Activated CD8-positive, alpha-beta T cell treated with anti-CD3 and anti-CD28 coated beads for 36 hours (primary cell): ENCODE measurements at places on chromosomes 4 and X. TPM values are rescaled to one million over a fixed set of nuclear protein-coding genes. Genes with fewer than 3 reads are reported as not detected.

DNA sequence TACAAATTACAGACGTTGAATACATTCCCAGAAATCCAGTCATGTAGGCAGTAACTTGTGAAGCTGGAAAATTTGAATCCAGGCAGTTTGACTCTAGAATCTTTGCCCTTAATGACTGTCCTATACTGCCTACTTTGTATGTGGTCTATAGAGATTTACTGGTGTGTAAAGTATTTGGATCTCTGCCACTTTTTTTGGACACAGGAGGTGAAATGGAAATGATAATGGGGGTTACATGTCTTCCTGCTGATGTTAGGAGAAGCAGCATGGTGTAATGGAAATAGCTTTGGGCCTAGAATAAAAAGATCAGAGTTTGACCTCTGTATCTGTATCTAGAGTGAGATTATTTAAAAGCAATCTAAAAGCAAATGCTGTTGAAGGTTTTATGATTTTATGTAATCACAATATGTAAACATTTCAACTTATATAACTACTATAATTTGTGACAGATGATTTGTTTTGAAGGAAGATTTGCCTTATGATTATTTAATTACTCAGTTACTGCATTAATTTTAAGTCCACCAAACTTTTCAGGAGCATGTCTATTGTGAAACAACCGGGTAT is 3.3 kb downstream of the COL4A5 start:
- no peak for DNase-seq

- DNase-seq, result no peak
These were observed 1039.3 kb downstream of the STPG2 start for GRCh38 chr4:97104006-97104405.

GRCh38 chrX:15947648-15948317 is 93.2 kb upstream of the AP1S2 start:
- no peak for DNase-seq

Gene RELL1
- 15.3 TPM for total RNA-seq

GRCh38 chrX:18981124-18981807 is 2.6 kb downstream of the PHKA2 start:
- DNase-seq, result no peak

DNA sequence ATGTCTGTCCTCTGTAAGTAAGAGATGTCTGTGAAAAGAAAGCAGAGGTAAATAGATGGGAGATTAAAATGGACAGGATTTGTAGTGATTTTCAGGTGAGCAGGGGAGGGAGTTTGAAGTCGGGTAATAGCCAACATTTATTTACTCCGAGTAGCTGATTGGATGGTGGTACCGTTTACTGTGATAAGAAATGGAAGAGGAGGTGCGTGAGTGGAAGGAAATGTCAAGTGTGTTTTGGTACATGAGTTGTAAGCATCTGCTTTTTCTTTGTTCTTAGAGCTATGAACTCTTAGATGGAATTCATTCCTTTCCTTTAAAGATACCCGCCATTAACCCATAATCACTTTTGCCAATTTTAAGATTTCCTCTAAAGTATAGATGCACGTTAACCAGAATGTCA is 45.5 kb downstream of the SGMS2 start:
- DNase-seq, result no peak

GRCh38 chr4:6190486-6190885 is 9.9 kb downstream of the JAKMIP1 start:
- no peak for DNase-seq

Gene USP17L26
- not detected for total RNA-seq

GRCh38 chrX:99752776-99753175 is 657.3 kb downstream of the PCDH19 start:
- DNase-seq, result no peak

Gene TCEAL2
- total RNA-seq, result not detected

Gene GPR82
- total RNA-seq, result 0.38 TPM

DNA sequence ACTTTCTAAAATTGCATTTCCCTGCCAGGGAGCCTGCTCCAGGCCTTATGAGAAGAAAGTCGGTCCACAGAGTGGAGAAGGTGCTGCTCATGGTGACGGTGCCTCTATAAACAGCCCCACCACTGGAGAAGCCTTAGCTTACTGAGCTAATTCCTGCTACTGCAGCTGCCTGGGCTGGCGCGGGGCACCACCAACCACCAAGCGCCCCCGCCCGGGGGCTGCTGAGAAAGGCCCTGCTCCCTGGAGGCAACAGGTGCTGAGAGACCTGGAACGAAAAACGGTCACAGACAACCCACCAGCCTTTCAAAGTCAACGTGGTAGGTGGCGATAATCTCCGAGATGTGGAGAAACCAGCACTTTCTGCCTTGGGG is 2.9 kb downstream of the HCFC1 start:
- peak; percentile 58 for DNase-seq

- no peak for DNase-seq
These were observed 434 bp upstream of the TMEM255A start for GRCh38 chrX:120311727-120312063.

DNA sequence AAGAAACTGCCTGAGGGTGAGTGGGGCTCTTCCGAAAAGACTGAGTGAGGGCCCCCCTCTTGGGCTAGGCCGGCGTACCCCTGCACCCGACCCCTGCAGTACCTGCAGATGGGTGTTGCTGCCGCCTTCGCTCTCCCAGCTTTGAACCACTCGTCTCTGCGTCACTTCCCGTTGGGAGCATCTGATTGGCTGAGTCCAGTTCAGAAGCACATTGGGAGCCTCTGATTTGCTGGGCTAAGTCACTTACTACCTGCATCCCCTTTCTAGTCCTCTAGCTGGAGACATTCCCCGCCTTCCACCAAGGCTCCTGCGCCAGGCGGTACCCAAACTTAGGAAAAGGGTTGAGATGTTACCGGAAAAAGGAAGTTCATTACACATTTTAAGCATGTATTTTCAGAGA is 20.4 kb upstream of the WWC2 start:
- no peak for DNase-seq

- no peak for DNase-seq
These were observed 3.2 kb downstream of the TAPT1 start for GRCh38 chr4:16222957-16223527.

Gene CYTL1
- total RNA-seq, result not detected

- DNase-seq, result no peak
These were observed 71.3 kb upstream of the STS start for GRCh38 chrX:7076245-7076661.

- peak; percentile 84 for DNase-seq
These were observed 1.5 kb downstream of the BRWD3 start for GRCh38 chrX:80807992-80808735.

DNA sequence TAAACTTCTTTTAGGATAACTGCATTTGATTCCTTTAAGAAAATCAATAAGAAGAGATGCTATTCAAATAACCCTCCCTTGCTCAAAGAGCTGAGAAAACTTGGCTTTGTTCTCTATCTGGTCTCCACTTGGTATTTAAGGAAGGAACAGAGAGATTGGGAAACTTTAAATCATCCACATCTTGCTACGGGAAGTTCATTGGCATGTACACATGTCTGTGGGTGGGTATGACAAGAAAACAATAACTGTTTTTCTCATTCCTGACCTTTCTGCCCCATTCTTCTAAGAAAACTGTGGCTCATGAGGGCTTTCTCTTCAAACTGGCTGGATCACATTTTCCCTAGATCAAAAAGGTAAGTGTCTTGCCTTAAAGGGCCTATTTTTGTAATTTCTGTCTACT is 6.0 kb downstream of the SEL1L3 start:
- DNase-seq, result no peak

Gene CT83
- not detected for total RNA-seq

DNA sequence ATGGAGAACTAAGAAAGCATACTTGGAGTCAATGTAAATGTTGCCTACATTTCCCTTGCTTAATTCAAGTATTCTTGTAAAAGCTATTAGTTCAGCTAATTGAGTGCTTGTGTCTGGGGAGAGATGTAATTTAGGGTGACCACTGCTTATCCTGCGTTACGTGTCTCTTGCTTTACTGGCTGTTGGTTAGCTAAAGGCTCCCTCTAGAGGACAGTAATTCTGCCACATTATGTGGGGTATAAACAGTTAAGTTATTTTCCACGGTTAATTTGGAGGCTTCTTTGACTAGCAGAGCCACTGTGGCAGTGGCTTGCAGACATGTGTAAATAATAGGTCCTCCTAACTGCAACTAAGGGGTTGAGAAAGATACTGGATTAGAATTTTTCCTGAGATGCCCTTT is 25.3 kb upstream of the NAF1 start:
- no peak for DNase-seq

DNA sequence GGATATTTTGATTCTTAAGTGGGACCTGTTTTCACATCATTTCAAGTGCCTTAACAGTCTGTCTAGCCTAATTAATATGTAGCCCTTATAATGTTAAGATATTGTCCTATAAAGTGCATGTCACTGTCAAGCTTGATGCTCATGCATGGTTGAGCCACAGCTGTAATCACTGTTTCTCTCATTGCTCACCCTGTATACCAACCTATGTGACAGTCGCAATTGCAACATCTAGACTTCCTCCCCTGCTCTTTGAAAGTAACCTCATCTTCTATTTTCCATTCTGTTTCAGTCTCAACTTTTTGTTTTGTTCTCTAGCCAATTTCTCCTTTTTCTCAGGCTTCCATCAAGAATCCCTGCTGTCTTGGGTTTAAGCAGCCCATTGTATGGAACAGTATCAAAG is 24.4 kb upstream of the MSL3 start:
- no peak for DNase-seq

Gene HS6ST2
- 0.14 TPM for total RNA-seq
